NCI-H748 treated with DMSO at 0.1 percent for 48 hours (cell line): ENCODE measurements at places on chromosomes 2 and 18.

DNA sequence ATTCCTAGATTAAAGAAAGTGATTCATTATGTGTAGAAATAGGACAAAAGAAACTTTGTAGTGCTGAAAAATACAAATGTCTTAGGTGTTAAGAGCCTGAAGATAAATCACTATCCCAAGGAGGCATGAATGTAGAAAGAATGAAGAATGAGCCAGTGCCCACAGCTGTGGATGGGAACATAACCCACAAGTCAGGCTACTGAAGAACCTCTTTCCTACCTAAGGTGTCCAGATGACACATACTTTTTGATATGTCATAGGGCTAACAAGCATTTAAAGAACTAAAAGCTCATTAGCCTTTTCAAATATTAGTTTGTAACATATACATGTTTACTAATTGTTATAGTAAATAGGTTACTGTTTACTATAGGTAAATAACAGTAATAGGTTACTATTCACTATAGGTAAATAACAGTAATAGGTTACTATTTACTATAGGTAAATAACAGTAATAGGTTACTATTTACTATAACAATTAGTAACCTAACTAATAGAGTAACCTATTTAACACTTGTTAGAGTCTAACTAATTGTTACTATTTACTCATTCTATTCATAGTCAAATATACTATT lies 275.0 kb upstream of the KYNU start:
- no peak for DNase-seq

DNA sequence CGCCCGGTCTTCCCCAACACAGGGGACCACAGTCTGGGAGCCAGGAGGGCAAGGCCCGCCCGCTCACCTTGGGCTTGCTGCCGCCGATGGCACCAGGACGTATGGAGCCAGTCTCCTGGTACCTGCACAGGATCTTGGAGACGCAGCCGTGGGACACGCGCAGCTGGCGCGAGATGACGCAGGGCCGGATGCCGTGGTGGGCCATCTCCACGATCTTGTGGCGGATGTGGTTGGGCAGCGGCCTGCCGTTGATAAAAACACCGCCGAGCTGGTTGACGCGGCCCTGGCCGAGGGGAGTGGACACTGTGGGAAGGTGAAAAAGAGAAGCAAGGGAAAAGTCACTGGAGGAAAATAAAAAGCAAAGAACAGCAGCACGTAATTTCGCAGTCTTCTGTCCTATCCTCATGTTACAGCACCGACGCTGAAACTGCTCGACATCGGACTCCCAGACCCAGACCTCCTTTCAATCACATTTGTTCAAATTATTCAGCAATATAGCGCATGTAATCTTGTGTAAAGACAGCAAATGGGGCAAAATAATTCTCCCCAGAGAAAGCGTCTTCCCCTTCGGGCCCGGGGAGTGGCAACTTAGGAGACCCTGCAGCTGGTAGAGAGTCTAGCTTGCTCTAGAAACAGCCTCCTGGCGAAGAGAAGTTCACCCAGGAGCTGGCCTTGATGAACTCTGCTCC lies 1.7 kb downstream of the PAX3 start:
- no peak for DNase-seq

DNA sequence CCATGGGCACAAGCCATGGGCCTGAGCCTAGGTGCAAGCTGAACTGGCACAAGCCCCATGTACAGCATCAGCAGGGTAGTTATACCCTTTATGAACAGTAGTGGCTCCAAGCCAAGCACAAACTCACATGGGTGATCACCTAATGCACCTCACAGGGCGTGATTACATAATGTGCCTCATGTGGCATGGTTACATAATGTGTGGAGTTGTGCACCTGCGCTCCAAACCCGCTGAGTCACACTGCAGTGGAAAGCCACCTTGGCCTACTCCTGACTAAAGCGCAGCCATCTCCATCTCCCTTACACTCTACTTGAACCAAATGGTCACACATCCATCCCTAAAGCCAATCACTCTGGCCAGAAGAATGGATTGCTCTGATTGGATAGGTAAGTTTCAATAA lies 279.7 kb downstream of the MBD2 start:
- no peak for DNase-seq

DNA sequence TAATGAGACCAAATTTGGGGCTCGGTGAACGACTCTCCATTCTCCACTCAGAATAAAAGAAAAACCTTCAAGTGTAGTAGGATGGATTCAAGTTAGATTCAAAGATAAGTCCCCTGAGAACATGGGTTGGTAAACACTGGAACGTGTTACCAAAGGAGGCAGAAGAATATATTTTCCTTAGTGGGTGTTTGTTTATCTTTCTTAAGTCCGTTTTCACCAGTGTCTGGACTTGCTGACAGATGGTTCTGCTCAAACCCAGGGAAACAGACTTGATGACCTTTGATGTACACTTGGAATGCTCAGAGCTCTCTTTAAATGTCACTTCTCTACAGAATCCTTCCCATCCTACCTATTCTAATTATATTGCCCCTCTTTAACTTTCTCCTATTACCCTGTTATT lies 310.3 kb upstream of the ZNF521 start:
- DNase-seq, result no peak

DNA sequence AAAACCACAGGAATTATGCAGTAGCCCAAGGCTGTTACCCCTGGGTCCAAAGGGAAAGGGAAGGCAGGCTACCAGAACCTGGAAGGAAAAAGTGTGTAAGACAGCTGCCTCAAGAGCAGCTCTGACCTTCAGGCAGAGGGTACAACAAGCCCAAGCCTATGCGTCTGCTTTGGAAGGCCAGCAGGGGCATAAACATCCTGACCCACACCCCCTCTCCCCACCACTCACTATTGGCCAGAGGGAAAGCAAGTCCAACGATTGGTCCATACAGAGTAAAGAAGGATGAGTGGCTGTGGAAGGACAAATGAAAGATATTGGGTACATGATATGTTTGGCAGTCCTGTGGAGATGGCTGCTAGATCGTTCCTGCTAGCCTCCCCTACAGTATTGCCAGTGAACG lies 227.6 kb upstream of the HNRNPA3 start:
- no peak for DNase-seq

- no peak for DNase-seq
Measured at GRCh38 chr2:16184945-16185660, 244.8 kb downstream of the MYCN start.
